CD4-positive, alpha-beta T cell treated with Interleukin-15 for 1 hour (primary cell): ENCODE measurements at places on chromosomes 12 and 14.

- DNase-seq, result no peak
These were observed 14.8 kb downstream of the LDHB start for GRCh38 chr12:21642707-21643389.

DNA sequence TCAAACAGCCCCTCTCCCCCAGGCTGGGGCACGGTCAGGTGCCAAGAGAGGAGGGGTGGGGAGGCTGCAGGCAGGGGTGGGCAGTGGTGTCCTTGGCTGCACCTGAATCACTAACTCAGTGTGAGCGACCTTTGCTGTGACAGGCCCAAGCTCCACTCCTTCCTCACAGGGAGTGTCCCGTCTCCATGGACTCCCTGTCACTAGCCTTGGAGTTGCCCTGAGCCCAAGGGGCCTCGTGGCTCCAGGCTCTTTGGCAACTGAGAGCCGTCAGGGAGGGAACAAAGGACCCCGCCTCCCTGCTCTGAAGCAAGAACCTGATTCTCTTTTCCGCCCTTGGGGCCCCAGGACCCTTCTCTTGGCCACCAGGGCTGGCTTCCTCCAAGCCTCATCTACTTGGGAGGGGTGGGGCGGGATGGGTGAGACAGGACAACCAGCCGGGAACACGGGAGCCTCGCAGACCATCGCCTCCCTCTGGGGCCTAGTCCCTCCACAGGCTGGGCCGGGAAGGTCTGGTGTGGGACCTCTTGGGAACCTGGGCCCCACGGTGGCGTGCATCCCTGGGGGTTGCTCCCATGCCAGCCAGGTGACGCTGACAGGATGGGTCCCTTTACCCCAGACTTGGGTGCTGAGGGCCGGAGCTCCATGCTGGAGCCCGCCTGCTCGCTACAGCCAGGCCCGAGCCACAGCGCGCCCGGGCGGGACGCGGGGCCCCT is 935 bp upstream of the ADSS1 start:
- no peak for DNase-seq

GRCh38 chr14:61063461-61063860 is 82.4 kb downstream of the SLC38A6 start:
- no peak for DNase-seq

DNA sequence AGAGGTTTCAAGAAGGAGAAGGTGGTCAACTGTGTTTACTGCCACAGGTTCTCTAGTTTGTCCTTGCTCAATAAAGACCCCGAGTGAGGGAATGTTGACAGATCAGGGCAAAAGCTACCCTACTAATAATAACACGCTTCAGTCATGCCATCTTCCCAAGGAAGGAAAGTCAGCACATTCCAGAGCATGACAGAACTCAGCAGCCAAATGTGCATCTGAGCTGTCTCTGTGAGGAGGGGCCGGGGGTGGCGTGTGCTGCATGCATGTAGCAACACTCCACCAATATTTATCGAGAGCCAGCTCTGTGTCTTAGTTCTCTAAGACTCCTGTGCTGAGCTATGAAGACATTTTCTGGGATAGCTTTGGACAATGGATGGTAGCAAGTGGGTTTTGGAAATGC is 260.4 kb downstream of the DPF3 start:
- no peak for DNase-seq
